ENCODE measurements at places on chromosomes 13 and 19.
A peak's percentile ranks its signal among the peaks of the same experiment; 100 is the strongest.

- DNase-seq: peak; percentile 74
Observed at GRCh38 chr13:104984296-104984818, 1551.1 kb downstream of the EFNB2 start.

DNA sequence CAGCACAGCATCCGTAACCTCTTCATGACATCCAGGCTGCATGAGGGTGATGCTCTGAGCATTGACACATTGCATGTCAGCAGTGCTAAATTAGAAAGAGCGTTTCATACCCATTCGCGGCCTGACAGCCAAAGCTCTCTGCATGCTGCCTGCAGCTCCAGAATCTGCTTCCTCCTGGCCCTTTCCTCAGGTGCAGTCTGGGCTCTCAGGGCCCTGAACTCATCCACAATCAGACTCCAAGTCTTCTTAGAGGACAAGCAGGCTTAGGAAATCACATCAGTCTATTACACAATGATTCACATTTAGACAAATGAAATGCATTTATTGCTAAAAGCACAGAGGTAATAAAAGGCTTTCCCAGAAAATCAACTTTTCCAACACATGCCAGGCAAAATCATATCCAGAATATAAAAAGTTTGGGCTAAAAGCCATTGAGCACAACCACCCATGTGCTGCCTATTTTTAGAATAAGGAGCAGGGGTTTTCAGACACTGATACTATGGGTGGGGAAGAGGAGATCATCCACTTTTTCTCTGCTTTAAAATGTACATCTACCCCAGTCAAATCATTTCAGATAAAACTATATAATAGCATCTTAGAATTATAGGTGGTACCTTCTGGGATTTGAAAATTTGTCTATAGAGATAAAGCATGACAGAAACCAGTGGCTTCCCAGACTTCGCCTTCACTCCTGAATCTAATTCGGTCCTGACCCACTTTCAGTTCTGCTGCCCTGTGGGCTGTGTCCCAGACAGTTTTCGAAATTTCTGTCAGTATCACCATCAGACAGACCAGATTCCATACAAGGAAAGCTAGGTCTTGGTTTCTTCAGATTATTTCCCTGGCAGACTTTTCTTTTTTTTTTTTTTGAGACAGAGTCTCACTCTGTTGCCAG, 109.3 kb downstream of the COL4A2 start:
- no peak for DNase-seq

- DNase-seq: peak; percentile 18
Observed at GRCh38 chr19:18469069-18469846, 31.3 kb upstream of the ISYNA1 start.

GRCh38 chr19:40981591-40981990, 9.5 kb upstream of the CYP2B6 start:
- no peak for DNase-seq

- no peak for DNase-seq
Observed at GRCh38 chr13:98772794-98773452, 20.5 kb upstream of the SLC15A1 start.

- no peak for DNase-seq
Observed at GRCh38 chr13:110875241-110875640, 39.6 kb downstream of the ANKRD10 start.

GRCh38 chr19:1290703-1291651, 5.3 kb downstream of the EFNA2 start:
- DNase-seq: no peak

DNA sequence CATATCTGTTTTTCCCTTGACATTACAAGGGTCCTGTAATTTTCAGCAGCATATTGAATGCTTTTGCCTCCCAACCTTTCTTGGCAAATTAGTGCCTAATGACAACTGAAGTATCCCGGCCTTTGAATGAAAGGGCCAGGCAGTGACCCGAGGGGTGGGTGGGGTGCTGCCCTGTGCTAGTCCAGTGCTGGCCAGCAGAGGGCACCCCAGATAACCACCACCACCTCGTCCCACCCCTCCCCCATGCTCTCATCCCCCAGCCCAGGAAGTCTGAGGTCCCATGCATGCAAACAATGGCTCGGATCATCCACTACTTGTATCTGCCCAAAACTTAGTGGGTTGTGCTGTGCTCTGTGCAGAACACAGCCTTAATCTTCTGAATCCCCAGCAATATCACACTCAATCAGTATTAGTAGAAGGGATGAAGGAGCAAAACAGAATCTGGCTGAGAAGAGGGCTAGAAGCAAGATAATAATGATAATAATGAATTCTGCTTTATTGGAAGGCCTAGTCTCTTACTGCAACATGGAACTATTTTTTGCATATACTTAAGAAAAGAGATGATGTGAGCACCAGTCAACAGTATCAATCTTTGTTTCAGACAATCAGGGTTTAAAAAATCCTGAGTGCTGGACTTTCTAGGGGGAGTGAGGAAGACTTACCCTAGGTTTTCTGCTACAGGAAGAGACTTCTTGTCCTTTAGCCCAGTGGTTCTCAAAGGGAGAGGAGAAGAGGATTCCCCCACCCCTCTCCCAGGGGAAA, 3.8 kb downstream of the ATP12A start:
- no peak for DNase-seq

- DNase-seq: no peak
Observed at GRCh38 chr19:33631609-33631973, 9.8 kb downstream of the CHST8 start.

- DNase-seq: no peak
Observed at GRCh38 chr19:6005321-6006069, 27.6 kb upstream of the RANBP3 start.

DNA sequence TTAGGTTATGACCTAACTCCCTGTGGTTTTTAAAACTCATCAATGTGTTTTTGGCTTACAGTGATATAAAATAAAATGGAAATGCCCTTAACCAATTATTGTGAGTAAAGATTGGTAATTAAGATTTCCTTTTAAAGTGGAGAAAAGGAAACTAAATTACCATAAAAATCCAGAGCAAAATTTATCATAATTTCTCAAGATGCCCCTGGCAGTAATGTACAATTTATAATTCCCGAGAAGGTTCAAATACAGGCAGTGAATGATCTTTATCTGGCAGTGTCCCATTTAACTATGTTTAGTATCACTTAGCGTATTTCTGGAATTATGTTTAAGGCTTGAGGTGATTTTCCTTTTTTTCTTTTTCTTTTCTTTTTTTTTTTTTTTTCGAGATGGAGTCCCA, 61.5 kb downstream of the ESD start:
- DNase-seq: no peak

DNA sequence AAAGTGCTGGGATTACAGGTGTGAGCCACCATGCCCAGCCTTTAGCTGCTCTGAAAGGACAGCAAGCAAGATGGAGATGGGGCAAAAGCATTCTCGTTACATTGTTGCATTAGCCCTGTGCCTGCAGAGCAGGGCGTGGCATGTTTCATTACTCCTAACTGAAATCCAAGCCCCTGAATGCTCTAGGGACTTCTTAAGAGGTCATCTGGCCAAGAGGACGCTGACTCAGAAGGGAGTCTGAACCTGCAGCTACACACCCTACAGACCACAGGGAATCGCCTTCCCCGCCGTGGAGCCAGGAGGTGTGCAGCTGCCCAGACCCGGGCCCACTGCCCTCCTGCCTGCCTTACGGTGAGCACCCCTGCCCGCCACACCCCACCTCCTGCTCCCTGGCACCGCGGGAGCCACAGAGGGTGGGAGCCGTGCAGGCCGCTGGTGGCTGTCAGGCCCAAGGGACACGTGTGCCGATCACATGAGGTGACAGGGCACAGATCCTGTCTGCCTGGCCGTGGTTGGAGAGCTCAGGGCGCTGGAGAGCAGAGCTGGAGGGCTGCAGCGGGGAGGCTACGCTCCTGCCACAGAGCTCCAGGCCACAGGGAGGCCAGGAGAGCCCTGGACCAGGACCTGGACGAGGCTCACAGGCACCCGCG, 27.2 kb downstream of the ADPRHL1 start:
- DNase-seq: no peak

GRCh38 chr19:28519952-28520861, 692.7 kb downstream of the UQCRFS1 start:
- no peak for DNase-seq

- DNase-seq: no peak
Observed at GRCh38 chr13:99626461-99627082, 125.3 kb downstream of the TM9SF2 start.

DNA sequence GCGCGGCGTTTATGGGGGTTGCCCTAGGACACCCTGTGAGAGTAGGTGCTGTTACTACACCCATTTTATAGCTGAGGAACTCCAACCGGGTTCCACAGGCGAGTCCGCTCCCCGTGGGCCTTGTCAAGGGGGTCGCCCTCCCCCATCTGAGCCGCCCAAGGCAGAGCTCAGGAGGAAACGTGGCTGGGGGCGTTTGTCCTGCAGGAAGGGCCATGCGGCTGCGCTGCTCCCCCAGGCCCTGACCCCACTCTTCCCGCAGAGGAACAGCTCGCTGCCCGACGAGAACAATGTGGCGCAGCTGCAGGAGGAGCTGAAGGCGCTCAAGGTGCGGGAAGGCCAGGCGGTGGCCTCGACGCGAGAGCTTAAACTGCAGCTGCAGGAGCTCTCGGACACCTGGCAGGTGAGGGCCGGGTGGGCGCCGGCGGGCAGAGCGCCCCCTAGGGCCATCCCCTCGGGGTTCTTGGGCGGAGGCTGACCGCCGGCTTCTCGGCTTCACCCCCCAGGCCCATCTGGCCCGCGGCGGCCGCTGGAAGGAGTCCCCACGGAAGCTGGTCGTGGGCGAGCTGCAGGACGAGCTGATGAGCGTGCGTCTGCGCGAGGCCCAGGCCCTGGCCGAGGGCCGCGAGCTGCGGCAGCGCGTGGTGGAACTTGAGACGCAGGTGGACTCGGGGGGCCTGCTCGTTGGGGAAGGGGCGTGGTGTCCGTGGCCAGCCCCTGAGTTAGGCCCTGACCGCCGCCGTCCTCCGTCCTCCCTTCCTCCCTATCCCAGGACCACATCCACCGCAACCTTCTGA, 12.4 kb downstream of the PRR36 start:
- DNase-seq: no peak

DNA sequence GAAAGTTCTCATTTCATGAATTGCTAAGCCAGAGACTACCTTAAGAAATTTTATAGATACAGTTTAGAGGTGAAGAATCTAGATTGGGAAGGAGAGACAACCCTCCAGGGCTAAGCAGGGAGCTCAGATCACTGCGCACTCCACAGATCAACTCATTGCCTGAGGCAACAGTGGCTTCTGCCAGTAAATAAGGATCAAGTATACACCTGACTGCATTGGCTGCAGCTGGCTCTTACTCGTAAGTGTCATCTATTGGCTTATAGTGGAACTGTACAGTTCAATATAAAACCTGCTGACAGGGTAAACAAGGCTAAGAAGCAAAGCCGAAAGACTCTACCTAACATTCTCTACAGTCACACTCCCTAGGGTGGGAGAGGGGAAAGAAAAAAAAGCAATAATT, 18.0 kb upstream of the C1QTNF9B start:
- peak; percentile 3 for DNase-seq

- no peak for DNase-seq
Observed at GRCh38 chr13:112680741-112681360, 9.0 kb upstream of the ATP11A start.

DNA sequence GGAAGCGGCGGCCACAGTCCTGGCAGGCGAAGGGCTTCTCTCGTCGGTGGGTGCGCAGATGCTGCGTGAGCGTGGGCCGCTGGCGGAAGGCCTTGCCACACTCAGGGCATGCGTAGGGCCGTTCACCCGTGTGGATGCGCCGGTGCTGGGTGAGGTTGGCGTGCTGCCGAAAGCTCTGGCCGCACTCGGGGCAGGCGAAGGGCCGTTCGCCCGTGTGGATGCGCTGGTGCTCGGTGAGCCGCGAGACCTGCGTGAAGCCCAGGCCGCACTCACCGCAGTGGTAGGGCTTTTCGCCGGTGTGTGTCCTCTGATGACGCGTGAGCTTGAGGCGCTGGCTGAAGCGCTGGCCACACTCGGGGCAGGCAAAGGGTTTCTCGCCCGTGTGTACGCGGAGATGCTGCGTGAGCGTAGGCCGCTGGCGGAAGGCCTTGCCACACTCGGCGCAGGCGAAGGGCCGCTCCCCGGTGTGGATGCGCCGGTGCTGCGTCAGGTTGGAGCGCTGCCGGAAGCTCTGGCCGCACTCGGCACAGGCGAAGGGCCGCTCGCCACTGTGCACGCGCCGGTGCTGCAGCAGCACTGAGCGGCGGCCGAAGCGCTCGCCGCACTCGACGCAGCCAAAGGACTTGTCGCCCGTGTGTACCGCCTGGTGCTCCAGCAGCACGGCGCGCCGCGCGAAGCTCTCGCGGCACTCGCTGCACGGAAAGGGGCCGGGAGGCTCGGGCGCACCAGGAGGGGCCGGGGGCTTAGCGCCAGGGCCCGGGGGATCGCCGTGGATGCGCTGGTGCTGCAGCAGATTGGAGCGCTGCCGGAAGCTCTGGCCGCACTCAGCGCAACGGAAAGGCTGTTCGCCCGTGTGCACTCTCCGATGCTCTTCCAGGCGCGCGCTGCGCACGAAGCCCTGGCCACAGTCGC, 4.0 kb upstream of the UBE2M start:
- DNase-seq: no peak

DNA sequence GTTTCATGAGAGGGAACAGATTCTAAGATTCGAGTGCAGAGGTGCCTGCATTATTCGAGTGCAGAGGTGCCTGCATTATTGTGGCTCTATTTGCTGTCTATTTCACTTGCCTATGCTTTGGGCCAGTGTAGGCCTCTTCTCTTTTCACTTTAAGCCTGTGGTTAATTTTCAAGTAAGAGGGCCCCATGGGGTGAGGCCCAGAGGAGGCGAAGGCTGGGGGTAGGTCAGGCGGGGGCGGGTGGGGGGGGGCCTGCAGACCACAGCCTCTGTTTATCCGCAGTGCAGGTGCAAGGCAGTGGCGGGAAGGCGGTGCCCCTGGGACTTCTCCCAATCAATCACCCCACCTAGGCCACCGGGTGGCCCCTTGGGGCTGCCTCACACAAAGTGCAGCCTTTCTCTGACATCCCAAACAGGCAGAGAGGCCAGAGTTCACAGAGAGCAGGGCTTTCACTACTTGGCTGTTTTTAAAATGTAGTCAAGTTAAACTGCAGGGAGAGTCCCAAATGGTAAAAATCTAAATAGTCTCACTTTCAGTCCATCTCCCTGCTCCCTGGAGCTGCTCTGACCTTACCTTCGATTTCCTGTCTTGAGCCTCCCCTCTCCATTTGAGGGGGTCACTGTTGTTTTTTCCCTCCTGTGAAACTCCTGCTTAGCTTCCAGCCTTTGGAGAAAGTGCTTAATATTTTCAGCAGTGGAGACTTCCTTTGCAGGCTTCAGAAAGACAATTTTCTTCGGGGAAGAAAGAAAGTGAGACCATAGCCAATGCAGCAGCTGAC, 249.0 kb downstream of the DLEU7 start:
- DNase-seq: no peak

- no peak for DNase-seq
Observed at GRCh38 chr19:13783565-13784500, 9.6 kb downstream of the C19orf53 start.

DNA sequence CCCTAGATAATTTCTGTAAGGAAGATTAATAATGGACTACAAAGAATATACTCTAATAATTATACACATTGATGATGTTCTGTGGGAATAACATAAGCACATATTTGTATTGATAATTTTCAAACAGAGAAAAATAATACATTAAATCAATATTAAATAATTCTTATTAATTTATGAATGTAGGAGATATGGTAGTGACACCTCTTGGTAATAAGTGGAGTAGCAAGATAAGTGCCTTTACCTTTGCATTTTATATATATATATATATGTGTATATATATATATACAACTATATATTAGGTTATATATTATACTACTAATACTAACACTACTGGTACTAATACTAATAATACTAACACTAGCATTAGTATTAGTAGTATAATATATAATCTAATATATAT, 905.8 kb downstream of the SLITRK1 start:
- DNase-seq: no peak

- DNase-seq: no peak
Observed at GRCh38 chr19:48190885-48191284, 20.4 kb downstream of the ZSWIM9 start.
